ENCODE measurements at places on chromosomes 7 and 10. TPM values are rescaled to one million over a fixed set of nuclear protein-coding genes. Genes with fewer than 3 reads are reported as not detected.

Gene FAM25A
- not detected for total RNA-seq

GRCh38 chr7:80770061-80770460 lies 131.6 kb downstream of the CD36 start:
- H3K27ac ChIP-seq, result no peak overlapping the region
- no peaks in the 10 kb centered on the region for H3K4me1 ChIP-seq
- no peaks in the 10 kb centered on the region for H3K27me3 ChIP-seq
- no peak for DNase-seq
- no peak overlapping the region for H3K4me3 ChIP-seq
- no peaks in the 10 kb centered on the region for H3K36me3 ChIP-seq

DNA sequence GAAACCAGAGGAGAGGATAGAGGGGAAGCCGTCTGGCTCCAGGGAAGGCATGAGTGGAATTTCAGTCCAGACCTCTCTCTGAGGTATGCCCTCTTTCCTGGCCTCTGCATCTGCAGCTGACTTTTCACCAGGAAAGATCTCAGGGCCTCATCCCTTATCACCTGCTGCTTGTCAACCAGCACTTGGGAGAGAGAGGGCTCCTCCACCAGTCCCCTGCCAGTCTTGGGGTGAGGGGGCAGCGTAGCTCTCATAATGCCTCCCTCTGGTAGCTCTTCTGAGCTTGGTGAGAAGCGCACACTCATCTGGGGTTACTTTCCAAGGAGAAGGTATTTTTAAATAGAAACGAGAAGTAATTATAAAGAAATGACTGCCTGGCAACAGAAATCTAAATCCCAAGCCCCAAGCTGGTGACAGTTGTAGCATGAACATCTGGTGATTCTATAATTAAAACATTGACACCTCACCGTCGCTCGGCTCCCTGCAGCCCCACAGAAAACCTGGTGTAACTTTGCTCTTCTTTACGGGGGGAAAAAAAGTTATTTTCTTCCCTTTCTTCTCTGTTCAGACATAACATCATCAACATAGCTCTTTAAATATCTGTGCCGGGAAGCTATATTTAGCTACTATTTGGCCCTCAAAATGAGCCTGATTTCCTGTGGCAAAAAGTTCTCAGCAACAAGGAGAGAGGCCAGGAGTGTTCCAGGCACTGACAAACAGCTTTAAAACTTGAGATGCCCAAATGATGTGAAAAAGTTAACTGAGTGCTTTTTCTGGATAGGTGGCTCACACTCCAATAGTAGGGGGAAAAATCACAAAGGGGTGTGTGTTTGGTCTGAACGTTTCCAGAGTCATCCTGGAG lies 26.9 kb downstream of the HIP1 start:
- no peak overlapping the region for H3K27ac ChIP-seq
- peaks cover 18% of the 10 kb centered on the region for H3K27me3 ChIP-seq
- H3K4me3 ChIP-seq, result no peak overlapping the region
- H3K4me1 ChIP-seq, result peaks cover 3% of the 10 kb centered on the region
- no peak for DNase-seq
- peaks cover 2% of the 10 kb centered on the region for H3K36me3 ChIP-seq

DNA sequence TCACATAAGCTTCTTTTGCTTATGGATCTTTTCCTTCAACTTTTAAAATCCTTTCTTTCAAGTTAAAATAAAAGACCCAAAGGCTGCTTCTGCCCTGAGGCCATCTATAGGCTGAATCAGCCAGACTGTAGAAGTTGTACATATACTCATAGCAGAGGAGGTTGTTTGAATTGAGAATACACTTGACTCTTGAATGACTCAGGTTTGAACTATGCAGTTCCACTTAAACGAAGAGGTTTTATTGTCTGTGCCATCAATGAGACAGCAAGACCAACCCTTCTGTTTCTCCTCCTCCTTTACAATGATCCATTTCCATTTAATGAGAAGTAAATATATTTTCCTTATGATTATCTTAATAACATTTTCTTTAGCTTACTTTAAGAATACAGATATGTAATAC lies 5.8 kb downstream of the ZNF365 start:
- no peak overlapping the region for H3K27ac ChIP-seq
- H3K27me3 ChIP-seq, result peaks cover 20% of the 10 kb centered on the region
